ENCODE measurements at places on chromosomes 11 and 22.

DNA sequence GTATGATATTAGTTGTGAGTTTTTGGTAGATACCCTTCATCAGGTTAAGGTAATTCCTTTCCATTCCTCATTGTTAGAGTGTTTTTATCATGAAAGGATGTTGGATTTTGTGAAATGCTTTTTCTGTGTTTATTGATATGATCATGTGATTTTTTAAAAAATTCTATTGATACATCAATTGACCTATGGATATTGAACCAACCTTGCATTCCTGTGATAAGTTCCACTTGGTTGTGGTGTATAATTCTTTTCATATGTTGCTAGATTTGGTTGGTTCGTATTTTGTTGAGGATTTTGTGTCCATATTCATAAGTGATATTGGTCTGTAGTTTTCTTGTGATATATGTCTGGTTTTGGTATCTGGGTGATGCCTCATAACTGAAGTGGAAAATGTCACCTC is 6.7 kb downstream of the ANKRD13D start:
- no peak for DNase-seq

DNA sequence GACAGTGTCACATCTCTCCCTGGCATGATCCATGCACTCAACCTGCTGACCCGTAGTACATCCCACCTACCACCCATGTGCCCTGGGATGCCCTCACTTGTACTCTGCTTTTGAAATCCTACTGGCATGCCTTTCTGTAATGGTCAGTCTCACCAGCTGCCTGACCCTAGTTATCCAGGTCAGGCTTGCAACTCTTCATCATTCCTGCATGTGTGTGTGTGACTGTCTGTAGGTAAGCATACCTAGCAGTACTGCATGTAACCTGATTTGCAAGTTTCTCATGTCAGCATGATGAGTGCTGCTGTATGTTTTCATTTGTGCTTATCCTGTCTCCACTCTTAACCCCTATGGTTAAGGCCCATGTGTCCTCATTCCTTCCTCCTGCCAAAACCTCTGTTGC is 202.0 kb upstream of the MTNR1B start:
- no peak for DNase-seq

- DNase-seq = no peak
Observed at GRCh38 chr22:37884420-37884819, 21.7 kb upstream of the MICALL1 start.

GRCh38 chr11:116596346-116597260 is 176.2 kb downstream of the BUD13 start:
- DNase-seq = peak; percentile 77

DNA sequence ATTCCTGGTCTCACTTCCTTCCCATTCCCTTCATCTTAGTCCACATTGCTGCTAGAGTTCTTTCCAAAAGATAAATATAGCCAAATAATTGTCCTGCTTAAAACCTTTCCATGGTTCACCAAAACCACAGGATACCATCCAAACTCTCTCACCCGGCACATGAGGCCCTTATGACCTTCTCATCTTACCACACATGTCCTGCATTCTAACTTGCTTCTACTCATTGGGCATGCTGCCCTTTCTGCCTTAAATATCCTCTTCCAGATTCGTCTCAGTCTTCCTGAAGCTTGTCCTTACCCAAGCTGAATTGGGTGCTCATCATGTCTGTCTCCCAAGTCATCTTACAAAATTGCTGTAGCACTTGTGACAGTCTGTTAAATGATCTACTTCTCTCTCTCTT is 114.9 kb downstream of the MPPED2 start:
- no peak for DNase-seq

DNA sequence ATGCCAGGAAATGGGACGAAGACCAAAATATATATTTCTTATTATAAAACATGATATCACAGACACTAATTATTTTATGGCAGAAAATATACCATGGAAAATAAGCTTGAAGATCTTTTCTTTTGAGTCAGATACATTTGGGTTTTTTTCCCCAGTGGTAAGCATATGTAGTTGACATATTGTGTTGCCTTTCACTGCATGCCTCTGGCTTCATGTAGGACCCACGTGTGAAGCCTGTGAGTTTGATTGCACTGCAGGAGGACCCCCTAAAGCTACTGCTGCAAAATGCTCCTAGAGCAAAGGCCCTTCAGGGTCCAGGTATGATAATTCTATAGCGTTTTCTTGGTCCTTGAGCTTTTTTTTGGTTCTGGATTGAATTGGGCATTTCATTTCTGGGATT is 190.7 kb upstream of the KIRREL3 start:
- no peak for DNase-seq

- DNase-seq = no peak
Observed at GRCh38 chr22:17878186-17878694, 104.0 kb upstream of the BID start.

- no peak for DNase-seq
Observed at GRCh38 chr11:60240662-60241061, 2.3 kb downstream of the MS4A4E start.

DNA sequence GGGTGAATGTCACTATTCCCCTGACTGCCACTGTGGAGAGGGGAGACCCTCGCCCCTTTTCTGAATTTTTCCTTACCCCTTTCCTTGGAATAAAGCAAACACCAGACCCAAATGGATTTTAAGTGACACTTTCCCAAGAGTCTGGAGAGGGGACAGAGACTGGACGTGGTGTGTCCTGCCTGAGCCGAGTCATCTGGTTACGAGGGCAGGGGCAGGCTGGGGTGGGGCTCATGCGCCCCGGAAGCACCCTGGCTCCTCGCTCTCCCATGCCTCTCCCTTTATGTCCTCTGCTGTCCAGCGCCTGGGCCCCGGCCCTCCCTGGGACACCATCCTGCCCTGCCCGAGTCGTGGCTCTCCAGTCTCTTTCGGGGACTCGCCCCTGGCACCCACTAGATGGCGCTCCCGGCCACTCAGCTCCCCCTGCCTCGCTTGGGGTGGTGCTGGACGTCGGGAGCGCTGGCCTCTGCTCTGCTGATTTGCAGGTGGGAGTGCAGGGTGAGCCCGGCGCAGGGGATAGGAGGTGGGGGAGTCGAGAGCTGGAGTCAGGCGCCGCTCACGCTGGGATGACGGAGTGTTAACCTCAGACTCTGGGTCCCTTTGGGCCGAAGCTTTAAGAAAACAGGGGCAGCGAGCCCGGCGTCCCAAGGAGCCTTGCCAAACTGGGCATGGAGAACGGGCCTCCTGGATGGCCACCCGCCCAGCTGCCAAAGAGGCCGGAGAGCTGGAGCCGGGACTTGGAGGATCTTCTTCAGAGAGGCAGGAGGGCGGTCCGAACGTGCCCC is 89.8 kb downstream of the RPS6KA4 start:
- DNase-seq = peak; percentile 60

DNA sequence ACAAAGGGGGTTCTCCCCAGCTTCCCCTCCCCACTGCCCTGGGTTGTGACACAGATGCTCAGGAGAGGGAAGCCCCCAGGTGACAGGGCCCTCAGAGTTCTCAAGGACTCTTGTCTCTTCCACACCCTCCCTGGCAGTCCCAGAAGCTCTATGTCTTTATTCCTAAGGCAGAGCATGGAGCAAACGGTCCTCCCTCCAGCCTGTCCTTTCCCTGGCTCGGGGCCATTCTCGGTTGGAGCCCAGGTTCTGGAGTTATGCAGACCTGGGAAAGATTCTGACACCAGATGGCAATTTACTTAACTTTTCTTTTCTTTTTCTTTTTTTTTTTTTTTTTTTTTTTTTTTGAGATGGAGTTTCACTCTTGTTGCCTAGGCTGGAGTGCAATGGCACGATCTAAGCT is 186.6 kb downstream of the CEP164 start:
- DNase-seq = no peak

DNA sequence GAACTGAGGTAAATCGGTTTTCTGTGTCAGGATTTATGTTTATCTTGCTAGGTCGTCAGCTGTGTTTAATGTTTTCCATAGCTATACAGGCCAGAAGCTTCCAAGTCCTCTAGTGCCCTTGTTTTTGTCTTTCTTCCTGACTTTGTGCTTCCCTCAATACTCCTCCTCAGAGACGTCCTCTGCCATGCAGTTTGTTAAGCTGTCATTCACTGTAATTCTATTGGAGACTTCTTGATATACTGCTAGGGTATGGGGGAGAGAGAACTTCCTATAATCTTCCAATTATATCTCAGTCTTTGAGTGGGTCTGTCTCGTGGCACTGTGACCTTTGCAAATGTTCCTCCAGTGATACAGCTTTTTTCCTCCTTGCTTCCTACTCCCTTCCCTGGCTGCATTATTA is 327.3 kb upstream of the ANO5 start:
- DNase-seq = no peak

GRCh38 chr11:17535488-17535887 is 8.7 kb downstream of the USH1C start:
- no peak for DNase-seq

DNA sequence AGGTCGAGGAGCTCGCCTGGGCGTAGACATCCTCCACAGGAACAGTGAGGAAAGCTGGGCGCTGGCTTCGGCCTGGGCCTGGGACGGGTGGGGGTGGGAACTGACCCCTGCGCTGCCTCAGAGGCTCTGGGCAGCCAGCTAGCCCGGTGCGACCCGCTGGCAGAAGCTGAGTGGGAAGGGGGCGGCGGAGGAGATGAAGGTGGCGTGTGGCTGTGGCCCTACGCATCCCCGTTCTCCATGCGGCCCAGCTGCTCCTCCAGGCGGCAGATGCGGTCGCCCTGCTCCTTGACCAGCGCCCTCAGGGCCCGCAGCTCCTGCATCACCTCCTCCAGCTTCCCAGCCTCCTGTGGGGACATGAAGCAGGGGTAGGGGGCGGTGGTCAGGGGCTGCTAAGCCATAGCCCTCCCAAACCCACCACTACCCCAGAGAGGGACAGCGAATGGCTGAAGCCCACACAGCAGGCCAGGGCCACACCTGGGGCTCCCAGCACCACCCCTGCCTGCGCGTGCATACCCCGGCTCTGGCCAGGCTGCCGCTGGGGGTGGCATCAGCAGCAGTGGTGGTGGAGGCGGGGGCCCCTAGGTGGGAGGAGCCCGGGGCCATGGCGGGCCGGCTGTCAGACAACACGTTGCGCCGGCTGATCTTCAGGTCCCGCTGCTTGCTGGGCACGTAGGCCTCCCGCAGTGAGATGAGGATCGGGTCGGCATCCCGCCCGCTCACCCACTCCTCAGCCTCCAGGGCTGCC is 848 bp upstream of the PTPRCAP start:
- no peak for DNase-seq

DNA sequence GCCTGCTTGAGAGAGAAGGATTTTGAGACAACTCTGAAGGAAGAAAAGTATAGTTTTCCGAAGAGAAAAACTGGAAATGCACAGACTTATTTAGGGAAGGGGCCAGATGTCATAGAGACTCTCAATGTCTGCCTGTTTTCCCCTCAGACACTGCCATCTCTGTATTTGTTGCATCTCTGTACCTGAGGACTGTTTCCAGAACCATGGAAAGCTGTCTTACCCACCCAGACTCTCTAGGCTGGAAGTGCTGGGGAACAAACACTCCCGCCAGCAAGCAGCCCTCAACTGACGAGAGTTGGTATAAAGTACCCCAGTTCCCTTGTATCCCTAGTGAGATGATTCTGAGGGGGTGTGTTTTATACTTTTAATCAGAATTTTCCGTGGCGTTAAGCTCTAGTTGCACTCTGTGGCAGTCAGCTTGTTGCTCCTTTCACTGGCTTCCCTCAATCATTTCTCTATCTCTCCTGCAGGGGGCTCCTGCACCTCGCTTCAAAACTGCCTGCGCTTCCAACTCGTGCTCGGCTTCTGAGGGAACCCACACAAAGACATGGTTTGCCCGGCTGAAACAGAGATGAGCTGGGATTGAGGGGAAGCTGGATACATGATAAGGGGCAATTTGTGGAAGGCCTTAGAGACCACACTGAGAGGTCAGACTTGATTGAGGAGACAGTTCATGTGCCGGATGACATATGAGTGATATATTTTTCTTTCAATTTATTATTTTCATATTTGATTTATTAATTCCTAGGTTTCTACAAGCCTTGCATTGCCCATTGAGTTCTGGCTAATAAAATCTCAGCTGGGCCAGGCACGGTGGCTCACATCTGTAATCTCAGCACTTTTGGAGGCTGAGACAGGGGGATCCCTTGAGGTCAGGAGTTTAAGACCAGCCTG is 36.9 kb upstream of the CLPB start:
- peak; percentile 84 for DNase-seq

DNA sequence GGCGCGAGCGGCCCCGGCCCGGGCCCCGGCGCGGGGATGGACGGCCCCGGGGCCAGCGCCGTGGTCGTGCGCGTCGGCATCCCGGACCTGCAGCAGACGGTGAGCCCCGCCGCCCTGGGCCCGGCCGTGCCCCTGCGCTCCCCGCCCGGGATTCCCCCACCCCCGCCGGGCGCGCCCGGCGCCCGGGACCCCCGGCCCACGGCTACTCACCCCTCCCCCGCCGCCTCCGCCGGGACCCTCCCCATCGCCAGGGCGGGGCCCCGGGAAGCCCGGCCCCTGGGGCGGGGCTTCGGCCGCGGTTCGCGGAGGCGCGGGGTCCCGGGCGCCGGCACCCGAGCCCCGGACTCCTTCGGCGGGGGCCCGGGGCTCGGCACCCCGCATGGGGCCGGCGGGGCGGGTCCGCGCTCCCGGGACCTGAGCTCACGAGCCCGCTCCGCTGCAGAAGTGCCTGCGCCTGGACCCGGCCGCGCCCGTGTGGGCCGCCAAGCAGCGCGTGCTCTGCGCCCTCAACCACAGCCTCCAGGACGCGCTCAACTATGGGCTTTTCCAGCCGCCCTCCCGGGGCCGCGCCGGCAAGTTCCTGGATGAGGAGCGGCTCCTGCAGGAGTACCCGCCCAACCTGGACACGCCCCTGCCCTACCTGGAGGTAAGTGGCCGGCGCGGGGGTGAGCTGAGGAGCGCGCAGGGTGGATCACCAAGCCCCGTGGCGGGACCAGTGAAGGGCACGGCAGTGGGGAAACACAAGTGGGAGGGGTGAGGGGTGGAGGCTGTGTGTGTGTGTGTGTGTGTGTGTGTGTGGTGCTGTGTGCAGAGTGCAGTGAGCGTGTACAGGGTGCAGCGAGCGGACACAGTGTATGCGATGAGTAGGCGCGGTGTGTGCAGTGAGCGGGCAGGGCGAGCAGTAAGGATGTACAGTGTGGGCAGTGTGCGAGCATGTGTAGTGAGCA is 2.3 kb downstream of the SHANK3 start:
- peak; percentile 5 for DNase-seq

GRCh38 chr11:64753019-64753379 is 6.8 kb downstream of the PYGM start:
- DNase-seq = no peak

DNA sequence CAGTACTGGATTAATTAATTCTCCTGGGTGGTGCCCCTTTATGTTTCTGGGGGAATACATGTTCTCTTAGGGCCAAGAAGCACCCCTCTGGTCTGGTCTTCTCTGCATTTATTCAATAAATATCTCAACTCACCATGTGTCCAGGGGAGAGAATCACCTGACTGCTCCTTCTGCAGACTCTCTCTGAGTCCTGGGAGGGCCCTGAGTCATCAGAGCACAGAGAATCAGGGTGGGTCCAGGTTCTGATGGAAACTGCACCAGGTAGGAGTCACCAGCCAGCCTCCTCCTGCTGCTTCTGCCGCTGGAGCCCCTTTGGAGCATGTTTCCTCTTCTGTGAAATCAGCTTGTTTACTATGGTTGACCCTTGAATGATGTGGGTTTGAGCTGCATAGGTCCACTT is 107.7 kb upstream of the PLET1 start:
- DNase-seq = no peak

DNA sequence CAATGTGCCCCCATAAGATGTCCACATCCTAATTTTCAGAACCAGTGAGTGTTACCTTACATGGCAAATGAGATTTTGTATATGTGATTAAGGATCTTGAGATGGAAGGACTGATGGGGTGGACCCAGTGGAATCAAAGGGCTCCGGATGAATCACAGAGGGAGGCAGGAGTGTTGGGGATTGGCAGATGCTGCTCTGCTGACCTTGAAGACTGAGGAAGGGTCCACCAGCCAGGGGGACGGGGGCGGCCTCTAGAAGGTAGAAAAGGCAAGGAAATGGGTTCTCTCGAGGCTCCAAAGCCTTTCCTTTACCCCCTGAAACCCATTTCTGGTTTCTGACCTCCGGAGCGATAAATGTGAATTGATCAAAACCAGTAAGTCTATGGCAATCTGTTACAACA is 18.8 kb downstream of the TMEM218 start:
- DNase-seq = no peak

All from NCI-H2081 (cell line).